ENCODE measurements at places on chromosomes 5 and 9.

DNA sequence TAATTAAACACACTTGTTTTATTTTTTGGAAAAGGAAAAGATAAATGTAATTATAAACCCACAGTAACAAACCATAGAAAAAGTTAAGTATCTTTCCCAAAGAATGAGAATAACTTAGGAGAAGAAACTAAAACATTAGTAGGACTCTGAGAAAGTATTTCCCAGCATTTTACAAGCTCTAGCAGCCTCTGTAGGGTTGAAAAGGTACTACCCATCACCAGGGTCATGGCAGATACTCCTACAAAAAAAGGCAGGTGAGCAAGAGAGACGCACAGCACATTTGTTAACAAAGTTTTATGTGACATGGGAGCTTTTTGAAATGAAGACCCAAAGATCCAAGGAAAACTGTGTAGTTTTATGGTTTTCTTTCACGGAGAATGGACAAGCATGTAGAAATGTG lies 77.7 kb upstream of the FAM169A start:
- ATAC-seq: no peak

GRCh38 chr5:67146981-67147380 lies 49.6 kb downstream of the CD180 start:
- ATAC-seq: no peak

DNA sequence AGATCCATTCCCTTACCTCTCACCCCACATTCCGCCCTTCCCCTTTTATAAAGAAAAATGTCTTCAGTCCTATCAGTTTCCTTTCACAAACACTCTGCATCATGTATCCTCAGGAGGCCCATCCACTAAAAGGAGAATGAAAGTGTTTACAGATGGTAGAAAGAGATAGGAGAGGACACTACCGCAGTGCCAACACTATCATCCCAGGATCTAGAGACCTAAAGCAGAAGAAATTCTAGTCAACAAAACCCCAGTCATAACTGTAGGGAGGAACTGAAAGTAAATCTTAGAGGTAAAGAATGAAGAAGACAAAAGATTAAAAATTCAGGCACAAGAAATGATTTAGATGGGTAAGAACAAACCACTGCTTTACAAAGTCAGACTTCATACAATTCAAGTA lies 114.1 kb downstream of the MLLT3 start:
- no peak for ATAC-seq

- peak; percentile 41 for ATAC-seq
Observed at GRCh38 chr5:97297063-97297703, 114.1 kb upstream of the RIOK2 start.

DNA sequence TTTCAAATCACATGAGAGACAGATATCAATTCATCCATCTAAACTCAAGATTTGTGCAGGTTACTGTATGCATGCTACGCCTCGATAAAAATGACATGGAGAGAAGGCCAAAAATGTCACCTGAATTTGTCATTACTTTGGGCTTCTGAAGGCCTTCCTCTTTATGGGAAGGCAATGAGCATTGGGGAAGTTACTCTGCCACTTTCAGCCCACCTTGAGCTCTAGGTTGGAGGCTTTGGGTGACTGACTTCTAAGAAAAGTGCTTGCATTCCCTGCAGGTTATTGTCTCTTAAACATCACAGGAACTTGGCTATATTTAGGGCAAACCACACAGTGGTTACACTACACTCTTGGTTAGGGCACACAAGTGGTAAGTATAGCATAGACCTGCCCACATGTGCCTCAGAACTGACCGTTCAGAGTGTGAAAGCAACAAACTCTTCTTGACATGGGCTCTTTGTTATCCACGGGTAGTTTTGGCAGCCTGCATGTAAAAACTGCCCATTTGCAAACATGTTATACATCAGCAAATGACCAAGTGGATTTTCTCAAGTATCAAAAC lies 169.5 kb downstream of the ZNF608 start:
- no peak for ATAC-seq

- ATAC-seq: no peak
Observed at GRCh38 chr9:93136011-93136440, 2.0 kb upstream of the NINJ1 start.

GRCh38 chr5:76954383-76954763 lies 1.5 kb downstream of the CRHBP start:
- no peak for ATAC-seq

DNA sequence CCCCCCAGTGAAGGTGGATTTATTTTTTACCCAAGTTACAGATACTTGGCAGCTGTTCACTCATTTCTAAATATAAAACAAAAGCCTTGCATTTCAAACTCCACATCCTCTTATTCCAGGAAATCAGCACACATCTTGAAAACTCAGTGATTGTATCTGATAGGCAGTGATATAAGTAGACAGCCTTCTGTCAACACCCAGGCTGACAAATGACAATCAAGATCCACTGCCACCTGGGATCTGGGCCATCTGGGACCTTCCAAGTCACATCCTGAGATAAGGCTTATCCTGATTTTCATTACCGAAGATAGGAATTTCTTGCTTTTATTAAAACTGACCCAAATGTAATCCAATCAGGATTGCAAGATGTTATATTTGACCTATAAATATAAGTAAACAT lies 201.3 kb upstream of the PUM3 start:
- no peak for ATAC-seq

- ATAC-seq: no peak
Observed at GRCh38 chr9:34658461-34658860, 4.0 kb downstream of the CCL27 start.
